ENCODE measurements at places on chromosomes 4 and X.

- DNase-seq: peak; percentile 69
Observed at GRCh38 chr4:83582289-83582785, 46.4 kb downstream of the GPAT3 start.

- DNase-seq: no peak
Observed at GRCh38 chr4:182139491-182139890, 103.7 kb upstream of the TENM3 start.

DNA sequence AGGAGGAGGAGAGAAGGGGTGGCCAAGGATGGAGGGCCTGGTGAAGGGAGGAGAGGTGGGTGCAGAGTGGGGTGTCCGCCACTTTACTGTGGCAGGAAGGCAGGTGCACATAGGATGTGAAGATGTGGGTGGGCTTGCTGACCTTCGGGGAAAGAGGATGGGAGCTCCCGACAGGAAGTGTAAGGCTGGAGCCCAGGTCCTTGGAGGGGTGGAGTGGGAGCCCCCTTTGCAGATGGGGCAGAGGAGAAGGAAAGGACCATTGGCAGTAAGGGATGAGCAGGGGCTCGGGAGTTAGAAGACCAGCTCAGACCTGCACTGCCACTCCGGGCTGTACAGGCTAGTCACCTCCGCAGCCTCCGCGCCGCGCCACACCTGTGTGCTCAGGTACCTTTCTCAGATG is 89.5 kb downstream of the EVC start:
- DNase-seq: no peak

- DNase-seq: no peak
Observed at GRCh38 chr4:145805490-145805889, 125.5 kb downstream of the C4orf51 start.

- peak; percentile 43 for DNase-seq
Observed at GRCh38 chrX:19799319-19800182, 87.8 kb downstream of the SH3KBP1 start.

DNA sequence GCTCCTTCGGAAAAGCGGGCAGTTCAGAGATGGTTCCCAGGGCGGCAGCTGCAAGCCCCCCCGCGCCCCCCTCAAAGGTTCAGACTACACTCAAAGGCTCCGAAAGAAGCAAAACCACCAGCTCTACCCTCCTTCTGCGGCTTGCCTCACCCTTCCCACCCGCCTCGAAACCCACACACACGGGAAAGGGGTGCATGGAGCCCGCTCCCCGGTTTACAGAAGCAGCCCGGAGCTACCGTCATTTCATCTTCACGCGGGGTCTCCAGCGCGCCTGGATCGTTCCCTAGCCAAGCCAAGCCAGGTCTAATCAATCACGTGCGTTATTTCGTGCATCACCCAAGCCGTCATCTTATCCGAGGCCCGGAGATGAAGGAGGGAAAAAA is 1.2 kb downstream of the NLGN4X start:
- DNase-seq: no peak

DNA sequence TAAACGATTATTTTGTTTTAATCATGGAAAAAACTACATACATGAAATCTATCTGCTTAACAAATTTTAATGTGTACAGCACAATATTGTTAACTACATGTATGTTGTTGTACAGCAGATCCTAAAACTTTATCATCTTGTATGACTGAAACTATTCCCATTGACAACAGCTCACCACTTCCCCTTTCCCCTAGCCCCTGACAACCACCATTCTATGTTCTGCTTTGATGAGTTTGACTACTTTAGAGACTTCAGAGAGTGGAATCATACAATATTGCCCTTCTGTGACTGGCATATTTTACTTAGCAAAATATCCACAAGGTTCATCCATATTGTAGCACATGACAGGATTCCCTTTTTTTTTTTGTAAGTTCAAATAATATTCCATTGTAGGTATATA is 185.9 kb downstream of the CFAP299 start:
- no peak for DNase-seq

GRCh38 chr4:186829740-186830449 is 106.2 kb upstream of the FAT1 start:
- no peak for DNase-seq

GRCh38 chr4:40562681-40563080 is 67.0 kb downstream of the RBM47 start:
- DNase-seq: no peak

DNA sequence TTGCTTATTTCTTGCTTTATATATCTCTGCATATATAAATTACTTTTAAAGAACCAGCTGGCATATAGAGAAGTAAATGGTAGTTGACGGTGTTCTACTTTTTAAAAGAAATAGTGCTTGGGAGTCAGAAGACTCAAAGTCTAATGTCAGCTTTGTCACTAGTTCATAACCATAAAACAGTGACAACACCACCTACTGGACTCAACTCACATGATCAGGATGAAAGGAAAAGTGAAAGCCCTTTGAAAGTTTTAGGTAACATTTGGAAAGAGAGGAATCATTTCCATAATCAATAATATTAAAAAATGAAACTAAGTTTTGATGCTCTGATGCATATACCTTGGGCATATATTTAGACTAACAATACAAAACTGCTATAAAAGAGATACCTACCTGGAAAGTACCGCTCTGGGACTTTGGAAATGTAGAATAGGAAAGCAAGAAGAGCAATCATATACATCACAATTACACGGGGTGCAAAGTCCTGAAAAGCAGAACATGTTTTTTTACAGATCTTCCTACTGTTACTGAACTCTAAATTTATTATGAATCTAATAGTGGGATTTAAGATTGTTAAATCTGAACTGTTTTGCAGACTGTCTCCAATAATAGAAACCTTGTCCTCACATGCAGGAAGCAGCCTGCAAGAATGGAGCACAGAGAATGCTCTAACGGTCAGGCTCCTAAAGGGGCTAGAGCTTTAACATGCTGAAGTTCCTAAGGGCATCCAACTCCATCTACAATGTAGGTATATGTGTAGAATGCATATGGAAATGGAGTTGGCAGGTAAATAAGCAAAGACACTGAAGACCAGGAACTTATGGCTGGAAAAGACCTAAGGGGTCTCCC is 15.6 kb downstream of the PAQR3 start:
- DNase-seq: no peak

GRCh38 chr4:148120216-148120615 is 322.0 kb downstream of the NR3C2 start:
- no peak for DNase-seq

DNA sequence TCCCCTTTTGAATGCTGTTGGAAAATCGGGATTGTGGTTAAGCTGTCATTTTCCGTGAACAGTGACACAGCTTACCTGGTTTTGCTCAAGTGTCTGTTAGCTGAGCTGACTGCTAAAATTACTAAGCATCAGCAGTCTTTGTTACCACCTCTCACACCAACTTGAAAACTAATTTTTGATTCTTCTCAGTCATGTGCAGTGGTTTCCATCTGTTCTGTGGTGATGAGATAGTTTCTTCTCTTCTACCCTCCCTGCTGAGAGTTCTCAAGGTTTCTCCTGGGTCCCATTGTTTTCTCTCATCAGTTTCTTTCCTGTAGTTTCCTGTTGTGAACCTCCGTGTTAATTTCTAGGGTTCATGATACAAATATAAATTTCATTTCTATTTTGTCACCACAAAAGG is 225.6 kb downstream of the ARHGAP10 start:
- no peak for DNase-seq

- DNase-seq: no peak
Observed at GRCh38 chr4:142081025-142081424, 444.6 kb downstream of the IL15 start.

DNA sequence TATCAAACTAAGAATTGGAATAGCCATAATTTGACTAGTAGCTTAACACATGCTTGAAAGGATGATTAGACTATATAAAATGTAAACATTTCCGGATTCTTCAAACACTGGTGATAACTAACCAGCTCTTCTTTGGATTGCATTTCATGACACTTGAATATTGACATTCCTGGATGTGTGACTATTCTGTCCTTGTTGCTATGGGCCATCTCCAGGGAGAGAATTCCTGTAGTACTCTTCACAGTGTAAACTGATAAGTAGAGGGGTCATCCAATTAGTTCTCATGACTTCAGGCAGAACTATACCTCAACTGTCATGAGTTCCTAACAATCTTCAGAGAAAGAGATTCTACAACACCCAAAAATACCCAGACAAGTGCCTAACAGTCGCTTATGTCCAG is 1026.7 kb upstream of the TENM3 start:
- DNase-seq: no peak

DNA sequence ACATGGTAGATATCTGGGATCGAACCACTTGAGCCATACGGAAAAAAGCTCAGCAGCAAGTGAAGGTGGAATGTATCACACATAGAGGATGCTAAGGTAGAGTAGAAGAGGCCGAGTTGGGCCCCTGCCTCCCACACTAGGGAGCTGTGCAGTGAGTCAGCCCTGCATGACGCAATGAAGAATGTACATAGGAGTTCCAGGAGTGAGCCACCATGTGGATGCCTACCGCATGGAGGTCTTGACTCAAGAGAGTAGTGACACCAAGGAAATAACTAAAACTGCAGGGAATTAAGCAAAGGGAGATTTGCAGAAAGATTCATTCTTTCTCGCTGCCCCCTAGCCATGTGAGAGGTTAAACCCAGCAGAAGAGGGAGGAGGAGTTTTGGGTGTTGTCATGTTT is 389.6 kb upstream of the IGFBP7 start:
- no peak for DNase-seq

DNA sequence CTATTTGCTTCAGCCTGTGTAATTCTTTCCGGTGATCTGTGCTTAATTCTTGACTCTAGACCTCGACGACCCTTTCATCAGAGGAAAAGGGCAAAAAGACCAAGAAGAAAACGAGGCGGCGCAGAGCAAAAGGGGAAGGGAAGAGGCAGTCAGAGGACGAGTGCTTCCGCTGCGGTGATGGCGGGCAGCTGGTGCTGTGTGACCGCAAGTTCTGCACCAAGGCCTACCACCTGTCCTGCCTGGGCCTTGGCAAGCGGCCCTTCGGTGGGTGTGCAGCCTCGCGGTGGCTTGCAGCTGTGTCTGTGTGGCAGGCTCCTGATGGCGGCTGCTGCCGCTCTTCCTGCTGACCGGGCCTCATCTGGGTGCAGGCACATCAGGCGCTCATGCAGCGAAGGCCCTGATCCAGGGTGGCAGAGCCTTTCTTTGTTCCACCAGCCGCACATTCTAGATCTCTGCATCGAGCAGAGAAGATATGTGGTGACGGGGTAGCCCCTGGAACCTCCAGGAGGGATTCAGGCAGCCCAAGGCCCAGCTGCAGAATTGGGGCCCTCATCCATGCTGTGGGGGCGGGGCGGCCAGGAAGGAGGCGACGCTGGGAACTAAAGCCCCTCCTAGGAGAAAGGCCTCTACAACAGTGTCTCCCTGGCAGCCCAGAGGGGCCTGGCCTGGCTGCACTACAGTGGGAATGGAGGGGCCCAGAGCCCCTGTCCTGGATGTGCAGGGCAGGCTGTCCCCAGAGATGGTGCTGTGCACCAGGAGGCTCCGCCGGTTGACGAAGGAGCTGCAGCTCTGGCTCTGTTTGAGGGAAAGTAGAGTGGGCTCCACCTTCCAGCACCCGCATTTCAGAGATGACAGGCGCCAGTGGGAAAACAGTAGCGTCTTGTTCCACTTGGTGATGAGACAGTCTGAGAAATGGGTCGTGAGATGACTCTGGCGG is 32.1 kb downstream of the NELFA start:
- no peak for DNase-seq

DNA sequence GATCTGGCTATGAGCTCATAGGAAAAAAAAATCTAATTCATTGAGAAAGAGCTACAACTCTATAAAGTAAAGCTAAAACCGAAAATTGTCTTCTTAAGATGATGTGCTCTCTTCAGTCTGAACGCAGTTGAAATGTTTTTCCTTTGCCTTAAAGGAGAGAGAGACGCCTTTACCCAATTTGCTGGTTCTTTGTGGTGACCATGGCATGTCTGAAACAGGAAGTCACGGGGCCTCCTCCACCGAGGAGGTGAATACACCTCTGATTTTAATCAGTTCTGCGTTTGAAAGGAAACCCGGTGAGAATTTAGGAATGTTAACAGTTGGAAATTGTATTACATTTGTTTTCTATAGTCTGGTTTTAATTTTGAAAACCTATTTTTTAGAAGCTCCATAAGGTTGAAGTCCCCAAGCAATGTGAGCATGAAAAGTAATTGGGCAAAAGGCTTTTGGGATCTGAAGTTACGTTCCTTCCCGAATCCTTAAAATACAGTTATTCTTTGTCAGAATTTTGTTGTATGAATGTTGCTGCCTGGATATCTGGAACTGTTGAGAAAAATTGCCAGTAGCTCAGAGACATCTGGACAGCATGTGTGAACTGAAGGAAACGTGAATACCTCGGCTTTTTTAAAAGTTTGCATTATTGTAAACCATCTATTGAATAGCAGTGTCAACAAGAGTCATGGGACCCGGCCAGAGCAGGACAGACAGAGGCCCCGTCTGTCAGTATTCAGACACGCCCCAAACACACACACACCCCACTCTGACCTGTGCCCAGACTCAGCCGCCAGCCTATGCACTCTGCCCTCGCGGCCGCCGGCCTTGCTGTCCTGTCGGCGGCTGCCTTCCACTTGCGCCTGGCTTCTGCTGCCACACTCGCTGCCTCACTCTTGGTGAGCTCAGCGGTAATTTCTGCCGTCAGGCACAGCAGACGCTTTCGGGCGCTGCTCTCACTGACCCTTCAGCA is 9.9 kb downstream of the PIGG start:
- no peak for DNase-seq

DNA sequence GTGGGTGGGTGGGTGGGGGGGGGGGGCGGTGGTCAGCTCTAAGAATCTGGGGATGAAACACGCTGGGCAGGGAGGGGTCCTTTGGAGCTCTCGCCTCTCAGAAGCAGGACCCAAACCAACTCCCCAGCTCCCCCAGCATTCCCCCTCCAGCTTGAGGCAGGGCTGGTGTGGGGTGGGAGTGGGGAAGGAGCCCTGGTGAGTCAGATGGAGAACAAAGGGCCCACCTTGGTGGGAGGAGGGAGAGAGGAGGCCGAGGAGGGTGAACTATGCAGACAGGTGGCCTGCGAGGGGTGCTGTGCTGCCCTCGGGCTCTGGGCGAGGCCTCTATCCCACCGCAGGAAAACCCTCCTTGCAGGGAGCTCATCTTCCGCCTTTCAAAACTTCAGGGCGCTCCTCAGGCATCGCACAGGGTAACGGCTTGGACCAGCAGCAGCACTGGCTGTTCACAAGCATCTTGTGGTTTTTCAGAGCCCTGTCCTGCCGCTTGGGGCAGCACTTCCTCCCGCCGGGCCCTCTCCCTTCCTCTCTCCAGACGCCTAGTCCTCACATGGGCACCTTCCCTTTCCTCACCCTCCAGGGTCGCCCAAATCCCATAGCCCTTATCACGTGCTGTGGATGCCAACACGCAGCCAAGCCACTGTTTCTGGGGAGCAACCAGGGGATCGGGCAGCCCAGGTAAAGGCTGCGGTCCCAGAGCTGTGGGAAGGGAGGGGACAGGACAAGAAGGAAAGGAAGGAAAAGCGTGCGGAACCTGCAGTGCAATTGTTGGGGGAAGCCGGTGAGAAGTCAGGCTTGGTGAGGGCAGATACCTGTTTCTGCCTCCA is 34.0 kb upstream of the GRPEL1 start:
- DNase-seq: no peak

GRCh38 chrX:108224218-108224617 is 132.6 kb downstream of the ATG4A start:
- DNase-seq: peak; percentile 30

DNA sequence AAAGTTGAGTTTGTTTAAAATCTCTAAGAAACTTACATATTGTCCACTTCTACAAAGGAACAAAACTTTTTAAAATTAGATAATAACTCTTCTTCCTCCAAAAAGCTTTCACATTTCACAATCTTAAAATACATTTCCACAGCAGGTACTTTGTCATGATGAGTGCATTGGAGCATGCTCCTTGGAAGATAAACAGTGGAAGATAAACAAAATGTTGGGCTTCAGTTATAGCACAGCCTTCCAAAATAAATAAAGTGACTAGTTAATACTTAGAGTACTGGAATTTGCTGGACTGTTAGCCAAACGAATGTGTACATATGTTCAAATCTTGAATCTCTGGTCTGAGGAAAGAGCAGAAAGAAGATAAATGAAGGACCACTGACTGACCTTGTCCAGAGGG is 54.9 kb upstream of the PDE5A start:
- DNase-seq: no peak
